ENCODE measurements at places on chromosomes 7 and 10.

- no peak for DNase-seq
Measured at GRCh38 chr10:106577266-106577665, 587.2 kb downstream of the SORCS1 start.

DNA sequence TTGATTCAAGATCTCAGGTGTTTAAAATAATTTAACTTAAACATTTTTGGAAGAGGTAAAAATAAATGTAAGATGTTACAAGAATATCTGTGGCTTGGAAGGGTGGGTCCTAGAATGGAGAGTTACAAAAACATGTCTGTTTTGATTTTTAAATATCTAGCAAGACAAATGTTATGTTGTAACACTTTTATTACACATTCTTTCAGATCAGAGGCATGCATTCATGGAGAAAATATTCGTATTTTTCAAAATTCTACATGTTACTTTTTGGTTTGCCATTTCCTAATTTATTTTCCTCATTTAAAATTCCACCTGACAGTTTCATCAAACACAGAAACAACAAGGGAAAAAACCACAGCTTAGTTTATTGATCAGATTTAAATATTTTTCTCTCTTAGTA, 10.0 kb downstream of the WBP1L start:
- no peak for DNase-seq

DNA sequence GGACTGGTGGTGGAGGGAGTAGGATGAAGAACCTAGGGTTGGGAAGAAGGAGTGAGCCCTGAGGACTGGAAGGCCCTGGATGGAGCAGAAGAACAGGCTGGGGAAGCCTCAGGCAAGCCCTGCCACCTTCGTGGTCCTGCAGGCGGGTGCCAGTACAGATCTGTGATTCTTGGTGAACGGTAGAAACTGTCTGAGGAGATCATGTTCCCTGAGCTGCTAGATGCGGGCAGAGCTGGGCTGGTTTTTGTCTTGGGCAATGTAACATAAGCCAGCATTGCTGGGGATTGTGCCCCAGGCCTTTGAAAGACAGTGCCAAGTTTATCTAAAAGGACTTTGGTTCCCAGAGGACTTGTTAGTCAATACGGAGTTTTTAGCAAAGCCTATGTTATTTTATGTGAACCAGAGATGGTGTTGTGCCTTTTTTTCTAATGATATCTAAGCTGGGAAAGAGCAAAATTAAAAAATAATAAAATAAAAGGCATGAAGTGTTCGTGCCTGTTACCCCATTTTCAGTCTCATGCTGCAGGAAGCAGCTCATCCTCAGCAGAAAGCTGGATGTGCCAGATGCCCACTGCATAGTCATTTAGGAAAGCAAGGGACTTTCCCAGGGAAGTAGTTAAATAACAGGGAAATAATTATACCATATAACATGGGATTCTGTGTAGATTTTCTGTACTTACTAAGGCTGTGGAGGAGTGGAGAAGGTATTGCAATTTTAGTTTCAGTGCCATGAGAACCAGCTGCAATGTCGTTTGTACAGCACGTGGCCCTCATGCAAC, 24.4 kb upstream of the FIGNL1 start:
- DNase-seq = no peak

GRCh38 chr7:7850150-7850549, 118.4 kb upstream of the GLCCI1 start:
- DNase-seq = no peak

DNA sequence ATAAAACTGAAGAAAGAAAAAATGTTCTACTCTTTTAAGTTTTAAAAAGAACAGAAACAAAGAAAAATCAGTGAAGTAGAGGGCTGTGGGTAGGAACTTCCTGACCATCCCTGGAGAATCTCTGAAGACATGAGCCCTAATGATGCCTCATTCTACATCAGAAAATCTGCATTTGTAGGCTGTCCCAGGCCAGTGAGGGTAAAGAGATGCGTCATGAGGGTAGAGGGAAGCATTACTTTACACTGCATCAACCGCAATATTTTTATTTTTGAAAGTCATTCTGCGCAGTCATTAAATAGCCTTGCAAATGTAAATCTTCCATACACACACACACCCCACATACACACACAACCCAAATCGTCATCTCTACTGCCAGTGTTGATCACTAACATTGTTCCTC, 82.1 kb upstream of the CABCOCO1 start:
- DNase-seq = no peak

GRCh38 chr10:93138113-93138870, 64.6 kb downstream of the CYP26A1 start:
- no peak for DNase-seq

DNA sequence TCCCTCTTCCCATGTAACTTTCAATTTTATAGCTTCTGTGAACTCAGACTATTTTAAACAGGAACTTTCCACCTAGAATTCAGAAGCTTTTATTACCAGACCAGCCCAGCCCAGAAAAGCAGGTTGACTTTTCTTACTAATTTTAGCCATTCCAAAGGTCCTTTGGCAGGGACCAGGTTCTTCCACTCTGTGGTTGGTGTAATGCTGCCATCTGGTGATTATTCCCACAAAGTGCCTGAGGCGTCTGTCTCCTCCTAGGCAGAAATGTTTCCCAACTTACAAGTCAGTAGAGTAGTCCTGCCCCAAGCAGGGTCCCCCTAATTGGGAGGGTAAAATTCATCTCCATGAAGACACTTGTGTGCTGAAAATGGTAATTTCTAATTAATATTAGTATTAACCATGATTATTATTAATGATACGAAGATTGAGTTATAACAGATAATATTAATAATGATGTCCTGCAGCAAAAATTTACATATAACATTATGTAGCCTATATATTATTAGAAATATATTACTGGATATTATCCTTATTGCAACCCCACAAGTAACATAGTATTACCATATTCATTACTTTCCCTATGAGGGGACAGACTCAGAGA, 53.0 kb upstream of the PPP1R17 start:
- no peak for DNase-seq

DNA sequence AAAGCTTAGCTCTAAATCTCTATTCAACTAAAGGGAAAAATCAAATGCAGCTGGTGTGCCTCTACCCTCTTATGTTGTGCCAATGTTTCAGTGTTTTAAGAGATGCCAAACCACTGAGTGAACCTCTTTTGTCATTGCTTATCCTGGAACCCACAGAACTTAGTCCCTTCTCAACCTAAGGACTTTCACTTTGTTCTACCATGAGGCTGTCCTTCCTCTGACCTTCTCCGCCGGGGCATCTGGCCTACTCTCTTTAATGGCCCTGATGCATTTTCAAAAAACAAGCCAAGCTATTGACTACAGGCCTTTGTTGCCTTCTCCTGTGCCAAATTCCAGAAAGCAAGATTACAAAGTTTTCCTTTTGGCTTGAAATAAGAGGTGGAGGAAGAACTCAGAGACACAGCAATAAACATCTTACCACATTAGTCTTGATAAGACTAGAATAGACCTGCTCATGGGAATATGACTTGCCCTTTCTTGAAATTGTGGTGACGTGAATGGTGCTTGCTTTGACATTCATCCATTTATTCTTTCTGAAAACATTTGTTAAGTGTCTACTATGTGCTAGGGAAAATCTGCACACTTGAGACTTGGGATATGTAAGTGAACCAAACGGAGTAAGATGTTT, 253.2 kb upstream of the SMIM30 start:
- DNase-seq = no peak

DNA sequence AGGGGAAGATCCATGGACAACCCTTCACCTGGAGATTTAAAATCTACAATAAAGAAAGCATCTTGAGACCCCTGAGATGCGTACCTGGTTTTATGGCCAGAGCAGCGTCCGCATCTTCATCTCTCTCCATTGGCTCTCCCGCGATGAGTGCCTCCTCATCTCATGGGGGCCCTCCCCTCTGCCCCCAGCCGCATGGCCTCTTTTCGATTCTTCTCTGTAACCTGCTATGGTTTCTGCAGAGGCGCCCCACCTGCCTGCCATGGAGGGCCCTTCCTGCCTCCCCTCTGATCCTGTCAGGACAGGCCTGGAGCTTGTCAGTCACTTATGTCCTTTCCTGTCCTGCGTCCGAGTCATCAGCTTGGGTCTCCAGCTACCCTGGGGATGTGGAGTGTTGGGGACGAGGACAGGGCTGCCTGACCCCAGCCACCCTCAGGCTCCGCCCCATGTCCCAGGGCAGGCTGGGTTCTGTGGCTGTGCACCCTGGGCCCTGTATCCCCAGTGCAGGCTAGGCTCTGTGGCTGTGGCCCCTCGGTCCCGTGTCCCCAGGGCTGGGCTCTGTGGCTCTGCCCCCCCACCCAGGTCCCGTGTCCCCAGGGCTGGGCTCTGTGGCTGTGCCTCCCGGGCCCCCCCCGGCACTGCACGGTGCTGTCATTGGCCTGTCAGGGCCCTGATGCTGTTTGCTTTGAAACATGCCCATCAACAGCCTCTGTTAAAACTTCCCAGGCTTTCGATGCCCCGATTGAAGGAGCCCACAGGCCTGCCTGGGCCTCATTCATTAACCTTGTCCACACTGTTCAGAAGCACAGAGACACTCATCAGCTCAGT, 99.8 kb downstream of the WDR37 start:
- no peak for DNase-seq
